Heart left ventricle (tissue), 16 donors: ENCODE measurements at places on chromosomes 1 and 21. TPM values are rescaled to one million over a fixed set of nuclear protein-coding genes. Genes with fewer than 3 reads are reported as not detected.

DNA sequence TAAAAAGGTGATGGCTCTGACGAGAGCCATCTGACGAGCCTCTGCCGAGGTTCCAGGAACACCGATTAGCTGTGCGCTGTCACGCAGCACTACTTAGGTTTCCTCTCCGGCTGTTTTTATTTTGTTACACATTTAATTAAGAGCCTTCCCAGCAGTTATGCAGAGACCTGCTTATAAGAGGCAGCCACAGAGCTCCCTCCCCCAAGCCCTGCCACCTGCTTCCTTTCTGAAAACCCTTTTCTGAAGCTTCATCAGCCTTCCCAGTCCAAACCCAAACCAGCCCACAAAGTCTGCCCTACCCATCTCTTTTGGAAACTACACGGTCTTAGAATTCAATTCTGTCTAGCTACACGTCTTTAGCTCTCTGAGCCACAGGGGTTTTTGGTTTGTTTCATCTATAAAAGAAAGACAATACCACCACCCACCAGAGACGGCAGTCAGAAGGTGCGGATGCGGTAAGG, 49.1 kb downstream of the ERI3 start:
- DNase-seq = no peak

DNA sequence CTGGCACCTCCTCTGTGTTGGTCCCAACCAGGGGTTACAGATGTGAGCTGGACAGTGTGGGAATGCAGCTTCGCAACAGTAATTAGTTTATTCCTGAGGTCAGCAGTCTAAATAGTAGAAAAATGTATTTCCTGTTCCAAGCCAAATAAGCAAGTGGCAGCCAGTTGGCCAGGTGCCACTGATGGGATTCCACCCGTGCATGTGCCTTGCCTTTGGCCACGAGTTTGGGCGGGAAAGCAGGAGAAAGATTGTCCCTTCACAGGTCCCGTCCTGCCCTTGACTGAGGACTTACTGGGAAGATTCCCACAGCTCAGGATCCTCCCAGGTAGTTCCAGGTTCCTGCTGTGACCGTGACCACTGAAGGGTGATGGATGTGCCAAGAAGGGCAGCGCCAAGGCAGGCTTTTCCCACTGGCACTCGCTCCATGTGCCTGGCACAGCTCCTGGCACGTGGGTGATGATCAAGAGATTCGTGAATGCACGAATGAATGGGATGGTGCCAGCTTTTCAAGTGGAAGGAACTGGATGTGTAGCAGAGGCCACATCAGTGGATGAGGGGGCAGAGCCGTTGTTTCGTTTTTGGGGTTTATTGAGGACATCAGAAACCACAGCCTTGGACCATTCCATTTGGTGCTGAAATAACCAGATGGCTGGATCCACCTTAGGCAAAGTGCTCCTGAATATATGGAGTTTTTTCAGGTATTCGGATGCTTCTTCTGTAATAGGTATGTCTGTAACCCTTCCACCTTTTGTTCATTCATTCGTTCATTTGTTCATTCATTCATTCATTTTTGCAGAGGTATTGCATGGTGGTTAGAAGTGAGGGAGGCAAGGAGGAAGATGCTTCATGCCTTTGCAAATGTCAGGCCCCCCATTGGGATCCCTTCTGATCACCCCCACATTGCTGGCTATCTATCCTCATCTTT, 62.4 kb upstream of the WNT4 start:
- no peak for DNase-seq

DNA sequence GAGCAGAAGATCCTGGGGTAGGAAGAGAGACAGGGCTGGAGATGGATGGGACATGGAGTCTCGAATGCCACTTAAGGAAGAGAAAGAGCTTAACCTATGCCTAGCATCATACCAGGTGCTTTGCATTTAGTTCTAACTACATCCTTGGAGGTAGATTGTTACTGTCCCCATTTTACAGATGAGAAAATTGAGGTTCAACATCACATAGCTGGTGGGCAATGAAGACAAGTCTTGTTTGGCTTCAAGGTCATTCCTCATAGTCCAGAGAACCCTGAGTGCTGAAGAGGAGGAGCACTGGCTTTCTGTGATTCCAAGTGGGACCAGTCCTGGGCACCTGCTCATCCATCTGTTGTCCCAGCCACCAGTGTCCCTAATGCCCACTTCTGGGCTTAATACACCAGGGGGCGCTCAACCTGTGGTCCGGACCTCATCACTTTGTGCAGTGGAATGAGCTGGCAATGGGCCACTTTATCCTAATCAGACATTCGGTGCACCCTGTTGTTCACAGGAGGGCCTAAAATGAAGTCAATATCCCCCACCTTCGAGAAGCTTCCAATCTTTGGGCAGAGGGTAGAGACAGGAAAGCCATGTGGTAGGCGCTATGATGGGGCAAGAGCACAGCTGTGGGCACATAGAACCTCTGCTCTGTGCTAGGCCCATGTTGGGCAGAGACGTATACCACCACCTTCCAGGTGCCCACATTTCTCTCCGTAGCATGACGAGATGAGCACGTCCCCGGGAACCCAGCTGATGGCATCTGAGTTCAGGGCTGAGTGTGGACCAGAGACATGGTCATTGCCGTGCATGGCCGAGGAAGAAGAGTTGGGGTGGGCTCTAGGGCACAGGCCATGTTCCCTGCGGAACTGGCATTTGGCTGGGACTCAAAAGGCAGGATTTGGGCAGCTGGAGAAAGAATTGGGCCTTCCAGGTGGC, 9.2 kb downstream of the RPS6KA1 start:
- DNase-seq = no peak

DNA sequence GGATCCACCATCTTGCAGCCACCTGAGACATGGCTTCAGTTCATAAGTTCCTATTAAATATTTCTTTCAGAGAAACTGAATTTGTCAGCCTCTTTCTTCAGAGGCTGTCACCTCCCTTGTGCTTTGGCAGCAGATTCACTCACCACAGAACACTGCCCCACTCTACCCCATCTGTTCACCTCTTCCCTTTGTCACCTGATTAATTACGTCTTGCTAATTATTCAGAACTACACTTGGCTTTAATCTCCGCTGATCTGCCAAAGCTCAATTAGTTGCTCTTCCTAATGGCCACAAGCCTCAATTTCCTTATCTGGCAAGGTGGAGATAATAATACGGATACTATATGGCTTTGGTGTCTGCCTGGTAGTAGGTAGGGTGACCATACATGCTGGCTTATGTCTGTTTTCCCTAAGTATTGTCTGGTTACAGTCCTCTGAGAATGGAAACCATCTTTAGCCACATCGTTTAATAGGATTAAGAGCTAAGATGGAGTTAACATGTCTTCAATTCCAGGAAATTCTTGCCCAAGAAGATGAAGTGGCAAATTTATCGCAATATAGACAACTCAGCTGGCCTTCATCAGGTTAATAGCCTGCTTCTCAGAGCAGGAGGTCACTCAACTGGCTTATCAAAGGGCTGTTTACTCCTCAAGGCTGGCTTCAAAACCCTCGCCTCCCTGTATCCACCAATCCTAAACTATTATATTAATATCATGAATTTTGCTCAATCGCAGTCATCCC, 58.2 kb upstream of the ADAR start:
- DNase-seq = no peak

- no peak for DNase-seq
Observed at GRCh38 chr1:115505148-115505571, 136.6 kb upstream of the VANGL1 start.

DNA sequence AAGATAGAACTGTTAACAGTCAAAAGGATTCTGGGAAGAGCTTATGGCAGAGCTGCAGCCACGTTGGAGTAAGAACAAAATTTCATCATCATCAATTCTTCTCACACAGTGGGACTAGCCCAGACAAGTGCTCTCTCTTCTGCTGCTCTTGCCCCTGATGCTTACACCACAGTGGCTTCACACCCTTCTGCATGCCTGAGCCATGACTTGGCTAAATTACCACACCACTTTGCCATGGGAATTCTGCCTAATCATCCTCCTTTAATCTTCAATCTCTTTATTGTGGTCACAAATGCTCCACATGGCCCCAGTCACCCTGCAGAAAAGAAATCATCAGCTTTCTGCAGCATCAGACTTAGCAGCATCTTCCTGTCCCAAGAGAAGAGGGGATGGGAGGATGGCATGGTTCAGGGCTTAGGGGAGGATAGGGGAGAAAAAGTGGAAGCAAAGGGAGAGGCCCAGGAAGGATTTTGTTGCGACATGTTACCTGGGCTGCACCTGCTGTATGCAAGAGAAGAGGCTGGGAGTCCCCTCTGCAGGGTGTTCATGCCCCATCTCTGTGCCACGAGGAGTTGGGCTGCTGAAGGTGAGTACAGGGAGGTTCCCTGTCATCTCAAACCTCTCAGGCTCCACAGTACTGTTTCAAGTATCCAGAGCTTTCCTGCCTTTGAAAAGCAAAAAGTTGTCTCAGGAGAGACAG, 9.0 kb upstream of the RPTN start:
- DNase-seq = no peak

- DNase-seq = no peak
Observed at GRCh38 chr1:67332653-67333529, 25.2 kb downstream of the IL12RB2 start.

- peak; percentile 87 for DNase-seq
Observed at GRCh38 chr1:42943166-42943565, 15.5 kb downstream of the SLC2A1 start.

DNA sequence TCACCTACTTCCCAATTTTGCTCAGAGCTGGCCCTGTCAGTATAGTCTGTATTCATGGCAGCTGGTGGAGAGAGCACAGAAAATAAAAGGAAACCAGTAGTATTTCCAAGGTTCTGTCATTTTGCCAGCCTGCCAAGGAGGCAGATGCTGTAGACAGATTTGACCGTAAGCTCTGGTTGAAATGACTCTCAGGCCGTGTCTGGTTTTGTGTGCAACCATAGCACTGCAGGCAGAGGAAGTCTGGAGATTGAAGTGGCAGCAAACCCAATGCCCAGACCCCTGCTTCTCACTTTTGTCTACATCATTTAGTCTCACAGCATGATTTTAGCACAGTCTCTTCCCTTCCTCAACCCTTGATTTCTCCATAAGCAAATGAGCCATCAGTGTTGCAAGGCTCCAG, 291.7 kb downstream of the PAPPA2 start:
- DNase-seq = no peak

- no peak for DNase-seq
Observed at GRCh38 chr1:53074313-53075154, 12.5 kb downstream of the PODN start.

DNA sequence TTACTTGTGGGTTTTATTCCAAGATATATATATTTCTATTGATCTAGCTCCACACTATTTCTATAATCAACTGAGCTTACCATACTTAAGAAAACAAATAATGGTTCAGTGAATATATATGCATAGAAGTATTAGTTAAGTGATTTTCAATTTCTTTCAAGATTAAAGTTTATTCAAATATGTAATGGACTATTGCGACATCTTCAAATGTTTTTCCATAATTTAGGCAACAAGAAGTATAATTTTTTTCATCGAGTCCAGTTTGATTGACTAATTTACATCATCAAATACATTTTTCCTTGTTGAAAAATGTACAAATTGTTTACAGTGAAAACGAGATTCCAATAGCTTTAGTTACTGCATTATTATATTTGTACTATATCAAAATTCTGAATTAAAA, 528.6 kb downstream of the PTPRC start:
- DNase-seq = no peak

GRCh38 chr1:15410223-15410883, 665 bp downstream of the EFHD2 start:
- DNase-seq = no peak

- no peak for DNase-seq
Observed at GRCh38 chr1:167496797-167497619, 21.3 kb downstream of the CD247 start.

- peak; percentile 40 for DNase-seq
Observed at GRCh38 chr1:54391450-54392209, 14.6 kb downstream of the SSBP3 start.

DNA sequence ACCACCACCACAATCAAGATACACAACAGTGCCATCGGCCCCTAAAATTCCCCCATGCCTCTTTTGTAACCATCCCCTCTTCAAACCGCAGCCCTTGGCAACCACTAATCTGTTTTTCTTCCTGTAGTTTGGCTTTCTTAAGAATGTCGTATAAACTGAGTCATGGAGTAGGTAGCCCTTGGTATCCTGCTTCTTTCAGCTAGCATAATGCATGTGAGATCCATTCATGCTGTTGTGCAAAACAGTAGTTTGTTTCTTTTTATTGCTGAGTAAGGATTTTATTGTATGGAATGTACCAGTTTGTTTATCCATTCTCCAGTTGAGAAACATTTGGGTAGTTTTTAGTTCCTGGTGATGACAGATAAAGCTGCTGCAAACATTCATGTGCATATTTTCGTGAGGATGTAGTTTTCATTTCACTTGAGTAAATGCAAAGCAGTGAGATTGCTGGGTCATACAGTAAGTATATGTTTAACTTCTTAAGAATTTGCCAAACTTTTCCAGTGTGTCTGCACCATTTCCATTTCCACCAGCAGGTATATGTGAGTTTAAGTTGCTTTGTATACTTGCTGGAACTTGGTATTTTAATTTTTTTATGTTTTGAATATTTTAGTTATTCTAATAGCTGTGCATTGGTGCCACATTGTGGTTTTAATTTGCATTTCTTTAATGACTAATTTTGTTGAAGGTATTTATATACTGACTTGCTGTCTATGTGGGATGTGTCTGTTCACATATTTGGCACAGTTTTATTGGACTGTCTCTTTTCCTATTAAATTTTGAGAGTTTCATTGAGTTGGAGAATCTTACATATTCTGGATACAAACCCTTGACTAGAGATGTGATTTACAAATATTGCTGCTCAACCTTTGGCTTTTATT, 148.4 kb upstream of the MAP1LC3C start:
- DNase-seq = no peak

GRCh38 chr1:230122366-230123279, 55.6 kb downstream of the GALNT2 start:
- no peak for DNase-seq

DNA sequence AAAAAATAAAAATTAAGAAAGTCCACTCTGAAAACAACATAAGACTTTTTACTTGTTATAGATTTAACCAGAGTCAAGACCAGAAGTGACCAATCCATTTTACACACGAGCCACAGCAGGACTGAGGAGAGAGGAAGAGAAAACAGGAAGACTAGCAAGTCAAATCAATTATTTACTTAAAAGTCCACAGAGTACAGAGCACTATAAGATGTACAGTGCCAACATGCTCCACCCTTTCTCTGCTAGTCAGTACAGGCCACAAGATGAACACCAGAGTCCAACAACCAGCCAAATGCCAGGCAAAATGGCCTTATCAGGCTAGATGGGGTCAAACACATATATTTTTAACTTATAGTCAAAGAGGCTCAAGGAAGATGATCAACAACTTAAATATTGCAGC, 19.5 kb downstream of the LUZP1 start:
- no peak for DNase-seq

GRCh38 chr1:66980745-66981367, 56.1 kb downstream of the MIER1 start:
- DNase-seq = no peak

GRCh38 chr1:160756849-160757201, 17.8 kb downstream of the SLAMF7 start:
- DNase-seq = no peak

GRCh38 chr21:17783481-17784179, 35.5 kb downstream of the C21orf91 start:
- no peak for DNase-seq

The PRDM16 gene
- total RNA-seq = 16.7 TPM

The OR10Z1 gene
- total RNA-seq = not detected

The FMO4 gene
- 10.1 TPM for total RNA-seq

The AKR1A1 gene
- 37.6 TPM for total RNA-seq

The GIPC2 gene
- 1.7 TPM for total RNA-seq

The FMO5 gene
- total RNA-seq = 2.4 TPM

The SERPINC1 gene
- not detected for total RNA-seq

The EVI5 gene
- total RNA-seq = 33.5 TPM
